ENCODE measurements at places on chromosomes 2 and 18.
A peak's percentile ranks its signal among the peaks of the same experiment; 100 is the strongest.

DNA sequence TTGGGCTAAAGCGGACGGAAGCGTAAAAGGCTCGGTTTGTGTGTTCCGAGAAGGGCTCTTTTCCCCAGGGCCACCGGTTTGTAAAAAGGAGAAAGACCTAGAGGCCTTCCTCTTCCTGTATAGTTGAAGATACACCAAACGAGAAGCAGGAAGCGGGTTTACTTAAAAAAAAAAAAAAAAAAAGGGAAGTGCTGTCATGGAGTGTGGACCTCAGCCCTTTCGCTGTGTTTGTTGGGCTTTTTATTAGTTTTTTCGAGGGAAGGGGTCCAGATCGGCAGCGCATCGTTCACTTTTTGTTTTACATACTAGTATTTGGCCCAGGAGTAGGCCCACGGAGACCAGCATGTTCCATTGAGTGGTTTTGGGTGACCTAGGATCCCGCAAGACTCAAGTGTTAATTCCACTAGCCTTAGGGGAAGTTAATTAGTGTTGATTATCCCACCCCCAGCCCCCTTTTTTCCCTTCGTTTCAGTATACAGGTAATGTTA lies 676 bp downstream of the ACTR2 start:
- no peak for DNase-seq

DNA sequence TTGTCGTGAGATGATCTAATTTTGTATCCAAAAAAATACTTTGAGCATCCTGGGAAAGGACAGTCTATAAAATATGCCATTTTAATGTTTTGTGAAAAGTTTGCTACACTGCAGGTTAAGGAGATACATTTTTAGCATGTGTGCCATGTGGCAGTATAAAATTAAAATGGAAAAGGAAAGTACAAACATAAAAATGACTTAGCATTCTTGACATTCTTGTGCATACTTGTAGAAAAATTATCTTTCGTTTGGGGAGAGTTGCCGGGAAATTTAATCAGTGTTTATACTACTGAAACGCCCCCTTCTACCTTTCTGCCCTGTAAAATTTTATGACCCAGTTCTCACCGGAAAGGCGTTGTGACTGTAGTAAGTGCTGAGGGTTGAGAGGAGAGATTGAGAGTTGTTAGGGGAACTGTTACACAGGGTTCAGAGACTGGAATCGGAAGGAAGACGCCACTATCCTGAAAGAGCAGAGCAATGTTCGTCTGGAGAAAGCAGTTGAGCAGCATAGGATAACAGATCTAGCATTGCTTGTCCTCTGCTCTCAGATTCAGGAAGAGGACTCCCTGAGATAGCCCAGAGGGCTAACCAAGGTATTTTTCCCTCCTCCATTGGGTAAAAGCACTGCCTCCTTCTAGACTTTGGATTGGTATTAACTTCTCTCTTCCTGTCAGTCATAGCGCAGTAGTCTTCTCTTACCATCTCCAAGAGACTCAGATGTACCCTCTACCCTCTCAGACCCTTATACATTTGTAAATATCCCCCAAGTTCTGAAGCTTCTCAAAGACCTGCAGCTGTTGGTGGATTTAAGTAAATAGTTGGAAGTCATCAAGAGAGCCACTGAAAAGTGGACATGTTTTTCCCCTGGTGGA lies 2.7 kb downstream of the CDH20 start:
- DNase-seq, result no peak

- DNase-seq, result no peak
Observed at GRCh38 chr2:200051611-200051945, 96.2 kb downstream of the MAIP1 start.

- no peak for DNase-seq
Observed at GRCh38 chr2:121539750-121540469, 9.2 kb downstream of the RNU4ATAC start.

GRCh38 chr18:70578480-70578879 lies 289.6 kb downstream of the SOCS6 start:
- no peak for DNase-seq

DNA sequence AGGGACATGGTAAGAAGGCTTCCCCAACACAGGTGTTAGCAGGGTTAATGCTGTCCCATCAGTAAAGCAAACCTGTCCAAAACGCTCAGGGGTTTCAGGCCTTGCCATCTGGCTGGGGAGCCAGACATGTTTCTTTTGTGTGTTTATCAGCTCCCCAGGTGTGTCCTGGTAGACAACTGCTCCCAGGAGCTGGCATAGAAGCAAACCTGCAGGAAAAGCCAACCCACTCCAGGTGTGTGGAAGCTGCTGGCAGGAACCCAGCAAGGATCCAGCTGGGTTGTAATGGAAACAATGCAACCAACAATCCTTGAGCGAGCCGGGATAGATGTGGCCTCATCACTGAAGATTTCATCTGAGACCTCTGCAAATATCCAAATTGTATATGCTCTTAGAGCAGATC lies 123.1 kb downstream of the RAB3GAP1 start:
- DNase-seq, result no peak

GRCh38 chr2:37005118-37005868 lies 39.0 kb upstream of the STRN start:
- DNase-seq, result no peak

DNA sequence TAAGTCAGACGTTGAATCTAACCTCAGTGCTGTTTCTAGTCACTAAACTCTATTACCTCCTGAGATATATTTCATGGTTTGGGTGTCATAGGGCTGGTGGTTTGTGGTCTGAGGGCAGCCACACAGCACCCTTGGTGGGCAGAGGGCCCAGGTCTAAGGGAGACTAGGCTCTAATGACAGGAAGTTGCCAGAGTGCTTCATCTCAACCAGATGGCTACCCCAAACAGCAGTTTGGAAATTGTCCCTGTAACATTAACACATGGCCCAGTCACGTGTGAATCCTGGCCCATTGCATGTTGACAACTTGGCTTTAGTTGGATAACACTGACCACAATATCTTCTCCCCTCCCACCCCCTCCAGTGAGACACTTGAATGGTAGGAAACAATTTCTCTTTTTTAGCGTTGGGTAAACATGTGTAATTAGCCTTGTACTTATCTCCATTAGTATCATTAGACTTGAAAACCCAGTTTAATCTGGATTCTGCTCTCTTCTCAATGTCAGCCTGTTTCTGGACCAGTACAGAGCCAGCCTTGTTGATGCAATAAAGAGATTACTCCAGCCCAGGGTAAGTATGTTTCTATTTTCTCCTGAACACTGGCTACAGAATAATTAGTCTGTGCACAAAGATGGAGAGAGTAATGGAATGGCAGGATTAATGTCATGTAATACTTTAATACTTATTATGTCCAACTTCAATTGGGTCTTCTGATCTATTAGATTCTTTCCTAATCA lies 187.8 kb upstream of the SIX3 start:
- DNase-seq, result peak; percentile 22

GRCh38 chr2:191941376-191941929 lies 94.6 kb upstream of the CAVIN2 start:
- no peak for DNase-seq

GRCh38 chr2:95350368-95350767 lies 52.1 kb upstream of the FAHD2A start:
- DNase-seq, result peak; percentile 8

DNA sequence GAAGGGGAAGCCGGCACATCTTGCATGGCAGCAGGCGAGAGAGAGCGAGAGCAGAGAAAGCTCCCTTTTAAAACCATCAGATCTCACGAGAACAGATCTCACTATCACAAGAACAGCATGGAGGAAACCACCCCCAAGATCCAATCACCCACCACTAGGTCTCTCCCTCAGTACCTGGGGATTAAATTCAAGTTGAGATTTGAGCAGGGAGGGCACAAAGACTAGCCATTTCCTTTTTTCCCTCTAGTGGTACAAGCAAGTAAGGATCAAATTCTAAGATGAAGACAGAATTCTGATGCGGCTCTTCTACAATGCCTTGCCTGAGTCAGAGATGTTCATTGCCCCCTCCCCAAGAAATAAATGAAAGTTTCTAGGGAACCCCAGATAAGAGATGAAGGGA lies 45.6 kb upstream of the ANKRD44 start:
- no peak for DNase-seq

- no peak for DNase-seq
Observed at GRCh38 chr2:140344838-140345237, 1564.6 kb upstream of the NXPH2 start.

GRCh38 chr2:129849559-129850160 lies 129.8 kb upstream of the RAB6C start:
- DNase-seq, result no peak

DNA sequence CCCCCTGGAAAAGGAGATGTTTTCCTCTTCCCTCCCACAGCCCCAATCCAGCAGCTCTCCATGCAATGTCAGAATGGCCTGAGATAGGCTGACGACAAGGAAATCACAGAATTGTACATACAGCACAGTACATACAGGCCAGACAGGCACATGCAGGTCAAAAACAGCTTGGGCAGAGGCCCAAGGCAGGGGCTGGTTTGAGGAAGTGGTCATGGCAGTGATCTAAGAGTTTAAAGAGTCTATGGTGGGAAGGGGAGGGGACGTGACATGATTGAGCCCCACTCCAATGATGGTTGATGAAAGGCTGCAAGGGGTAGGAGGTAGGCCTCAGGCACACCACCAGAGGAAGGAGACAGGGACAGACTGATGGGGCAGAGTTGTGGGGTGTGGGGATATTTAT lies 4.3 kb downstream of the DCTN1 start:
- no peak for DNase-seq

GRCh38 chr18:70132999-70133398 lies 72.5 kb downstream of the RTTN start:
- no peak for DNase-seq

GRCh38 chr2:38966678-38967077 lies 77.0 kb downstream of the ARHGEF33 start:
- no peak for DNase-seq

GRCh38 chr2:138615257-138615656 lies 113.7 kb downstream of the SPOPL start:
- DNase-seq, result no peak

- peak; percentile 41 for DNase-seq
Observed at GRCh38 chr18:45687621-45688020, 36.4 kb upstream of the SLC14A1 start.
